ENCODE measurements at places on chromosomes 7 and 10.

DNA sequence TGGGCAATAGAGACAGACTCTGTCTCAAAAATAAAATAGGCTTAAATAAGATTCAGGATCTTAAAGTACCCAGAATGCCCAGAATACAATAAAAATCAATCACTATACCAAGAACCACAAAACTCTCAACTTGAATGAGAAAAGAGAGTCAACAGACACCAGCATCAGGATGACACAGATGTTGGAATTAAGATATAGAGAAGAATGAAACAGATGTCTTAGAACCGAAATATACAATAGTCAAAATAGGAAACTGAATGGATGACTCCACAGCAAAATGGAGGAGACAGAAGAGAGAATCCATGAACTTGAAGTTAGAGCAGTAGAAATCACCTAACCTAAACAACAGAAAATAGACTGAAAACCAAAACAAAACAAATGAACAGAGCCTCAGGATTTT, 29.6 kb downstream of the POR start:
- no peak for ATAC-seq

DNA sequence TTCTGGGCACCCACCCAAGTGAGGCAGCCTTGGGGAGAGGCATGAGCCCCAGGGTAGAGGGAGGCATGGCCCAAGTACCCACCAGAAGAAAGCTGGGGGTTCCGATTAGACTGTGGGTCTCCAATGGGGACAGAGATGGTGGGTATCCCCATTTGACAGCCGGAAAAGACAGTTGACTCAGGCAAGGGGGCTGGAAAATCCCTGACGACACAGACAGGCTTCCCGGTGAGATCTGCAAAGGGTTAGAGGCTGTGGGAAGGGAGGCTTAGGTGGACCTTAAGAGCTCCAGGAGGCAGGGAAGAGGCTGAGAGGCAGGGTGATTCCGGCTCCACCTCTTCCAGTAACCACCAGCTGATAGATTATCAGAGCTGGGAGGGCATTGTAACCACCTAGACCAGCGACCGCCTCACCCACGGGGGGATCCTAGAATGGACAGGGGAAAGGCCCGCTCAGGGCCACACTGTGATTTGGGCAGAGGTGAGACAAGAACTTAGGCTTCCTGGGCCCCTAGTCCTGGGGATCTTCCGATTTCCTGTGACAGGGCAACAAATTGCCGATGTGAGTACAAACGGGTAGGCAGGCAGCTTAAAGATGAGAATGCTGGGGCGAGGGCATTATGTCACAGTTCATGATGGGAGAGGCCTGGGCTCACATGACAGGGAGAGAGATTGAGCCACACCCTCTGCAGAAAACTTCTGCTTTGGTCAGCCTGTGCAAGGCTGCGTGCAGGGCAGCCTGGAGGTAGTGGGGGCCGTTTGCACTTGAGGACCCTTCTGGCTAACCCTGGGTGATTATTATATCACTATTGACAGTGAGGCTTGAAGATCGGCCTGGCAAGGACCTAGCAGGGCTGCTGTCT, 5.4 kb downstream of the TBATA start:
- ATAC-seq = no peak

GRCh38 chr7:6121141-6121540, 90.0 kb downstream of the ANKRD61 start:
- ATAC-seq = no peak

DNA sequence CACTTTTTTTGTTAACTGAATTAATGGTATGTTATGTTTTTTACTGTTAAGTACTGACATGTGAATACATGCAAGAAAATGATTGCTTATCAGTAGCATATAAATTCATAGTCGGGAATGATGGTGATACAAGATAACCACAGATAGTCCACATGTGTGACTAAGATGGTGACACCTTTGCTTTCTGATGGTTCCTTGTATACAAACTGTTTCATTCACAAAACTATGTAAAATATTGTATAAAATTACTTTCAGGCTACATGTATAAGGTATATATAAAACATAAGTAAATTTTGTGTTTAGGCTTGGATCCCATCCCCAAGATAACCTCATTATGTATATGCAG, 10.0 kb downstream of the CISD1 start:
- ATAC-seq = no peak

DNA sequence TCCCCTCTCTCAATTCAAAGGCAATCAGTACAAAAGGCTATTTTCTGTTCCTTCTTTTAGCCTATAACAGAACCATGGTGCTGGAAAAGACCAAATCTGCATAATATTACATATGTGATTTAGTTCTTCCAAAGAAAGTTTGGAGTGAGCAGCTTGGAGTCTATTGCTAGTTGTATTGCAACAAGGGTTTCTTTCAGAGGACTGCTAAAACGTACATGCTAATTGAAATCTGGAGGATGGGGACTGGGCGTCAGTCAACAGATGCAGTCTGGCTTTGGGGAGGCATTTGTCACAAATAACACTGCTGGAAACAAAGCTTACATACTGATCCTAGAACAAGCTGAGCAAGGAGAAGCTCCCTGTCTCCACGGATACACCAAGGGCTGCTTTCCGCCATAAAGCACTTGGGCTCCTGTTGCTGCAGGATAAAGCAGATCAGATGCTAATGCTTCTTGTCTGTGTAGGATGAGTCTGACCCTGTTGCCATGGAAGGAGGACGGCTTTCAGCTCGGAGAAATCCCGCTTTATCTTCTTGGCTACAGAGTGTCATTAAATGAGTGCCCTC, 883.5 kb downstream of the SORCS1 start:
- no peak for ATAC-seq

GRCh38 chr10:44384601-44385025, 284 bp downstream of the CXCL12 start:
- ATAC-seq = no peak

GRCh38 chr7:73703757-73704639, 15.5 kb downstream of the STX1A start:
- ATAC-seq = peak; percentile 18

DNA sequence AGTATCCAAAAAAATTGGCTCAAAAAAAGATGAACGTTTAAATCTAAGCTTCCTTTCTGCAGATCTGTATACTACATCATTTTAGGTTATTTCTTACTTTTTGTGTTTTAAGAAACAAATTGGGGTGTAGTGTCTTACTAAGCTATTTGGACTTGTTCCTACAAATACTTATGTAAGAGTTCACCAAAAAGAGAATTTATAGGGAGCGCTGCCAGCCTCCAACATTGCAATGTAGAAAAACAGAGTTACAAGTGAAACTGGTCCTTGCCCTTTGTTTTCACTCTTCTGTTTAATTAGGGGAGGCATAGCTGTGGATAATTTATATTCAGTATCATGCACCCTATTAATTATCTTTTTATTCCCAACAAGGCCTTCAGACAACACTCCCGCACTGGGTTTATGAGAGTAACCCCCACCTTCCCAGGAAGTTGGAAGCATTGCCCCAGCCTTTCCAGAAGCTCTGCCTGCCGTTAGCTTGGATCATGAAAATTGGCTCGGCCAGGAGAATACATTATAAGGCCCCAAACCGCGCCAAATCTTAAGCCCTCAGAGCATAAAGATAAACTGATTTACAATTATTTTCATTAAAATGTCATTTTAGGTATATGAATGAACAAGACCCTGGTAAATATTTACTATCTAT, 261.8 kb upstream of the KLF6 start:
- ATAC-seq = no peak

- no peak for ATAC-seq
Measured at GRCh38 chr7:2488272-2488645, 12.1 kb upstream of the GRIFIN start.

DNA sequence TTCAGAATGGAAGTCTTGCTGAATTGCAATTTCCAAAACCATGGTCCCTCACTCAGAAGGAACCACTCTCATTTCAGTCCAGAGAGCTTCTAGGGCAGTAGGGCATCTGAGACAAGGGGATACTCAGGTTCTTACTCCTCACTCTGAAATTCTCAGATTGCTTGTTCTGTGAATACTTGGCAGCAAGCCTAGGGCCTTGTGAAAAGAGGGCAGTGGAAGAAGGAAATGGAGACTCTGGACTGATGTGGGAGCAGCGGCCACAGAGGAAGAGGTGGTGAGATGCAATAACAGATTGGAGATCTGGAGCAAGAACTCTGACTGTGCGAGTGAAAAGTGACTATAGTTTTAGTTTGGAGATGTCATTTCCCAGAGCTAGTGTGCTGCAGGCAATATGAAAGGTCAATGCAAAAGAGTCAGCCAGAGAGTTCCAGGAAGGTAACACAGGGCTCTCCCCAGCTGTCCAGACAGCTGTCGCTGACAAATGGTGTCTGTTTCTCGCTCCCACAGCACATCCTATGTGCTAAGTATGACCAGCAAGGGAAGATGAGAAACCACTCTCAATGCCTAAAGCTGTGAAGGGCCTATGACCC, 291.6 kb upstream of the KIAA1217 start:
- ATAC-seq = no peak

DNA sequence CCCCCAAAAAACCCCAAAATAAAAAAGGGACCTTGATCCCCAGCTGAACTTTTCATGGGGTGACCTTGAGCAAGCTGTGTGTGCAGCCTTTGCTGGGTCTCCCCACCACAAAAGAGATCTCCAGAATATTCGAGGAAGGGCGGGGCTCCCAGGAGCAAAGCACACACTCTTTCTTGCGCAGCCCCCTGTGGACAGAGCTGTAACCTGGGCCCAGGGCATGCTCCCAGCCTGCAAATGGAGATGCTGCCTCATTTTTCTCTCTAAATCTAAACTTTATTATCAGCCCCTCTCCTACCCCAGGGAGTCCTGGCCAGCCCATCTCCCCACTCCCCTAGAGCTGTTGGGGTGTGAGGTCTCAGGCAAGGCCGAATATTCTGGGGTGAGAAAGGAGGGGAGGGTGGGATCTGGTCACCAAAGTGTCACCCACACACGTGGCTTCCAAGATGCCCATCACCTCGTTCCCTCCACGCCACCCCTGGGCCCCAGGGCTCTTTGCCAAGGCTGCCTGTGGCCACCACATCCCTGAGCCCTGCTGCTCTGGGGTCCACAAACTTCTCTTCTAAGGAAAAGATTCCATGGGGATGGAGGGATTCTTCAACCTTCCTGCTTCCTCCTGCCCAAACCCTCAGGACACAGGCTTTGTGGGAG, 1.7 kb upstream of the CALML3 start:
- no peak for ATAC-seq

GRCh38 chr7:113394856-113395255, 276.5 kb upstream of the SMIM30 start:
- no peak for ATAC-seq

DNA sequence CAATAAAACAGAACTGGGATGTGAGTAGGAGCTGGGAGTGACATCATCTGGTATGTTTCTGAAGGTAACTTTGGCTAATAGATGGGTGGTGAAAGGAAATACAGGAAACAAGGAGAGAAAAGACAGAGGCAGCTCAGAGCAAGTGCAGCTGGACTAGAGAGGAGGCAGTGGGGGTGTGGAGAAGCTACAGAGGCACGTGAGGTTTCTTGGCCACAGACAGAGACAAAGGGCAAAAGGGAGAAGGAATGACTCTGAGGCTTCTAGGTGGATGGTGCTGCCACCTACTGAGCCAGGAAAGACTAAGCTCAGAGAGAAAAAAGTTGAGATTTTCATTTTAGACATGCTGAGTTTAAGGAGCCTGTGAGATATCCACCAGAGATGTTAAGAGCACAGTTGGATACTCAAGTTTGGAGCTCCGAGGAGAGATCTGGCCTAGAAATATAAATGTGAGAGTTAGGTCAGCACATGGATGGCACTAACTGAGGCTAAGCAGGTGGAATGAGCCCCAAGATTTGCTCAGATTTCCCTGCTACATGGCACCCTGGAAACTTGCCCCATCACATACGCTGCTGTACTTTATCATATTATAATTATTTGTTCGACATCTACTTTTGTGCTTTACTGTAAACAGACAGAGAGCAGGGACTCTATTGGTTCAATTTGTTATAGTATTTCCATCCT, 293.0 kb upstream of the IMMP2L start:
- ATAC-seq = no peak

DNA sequence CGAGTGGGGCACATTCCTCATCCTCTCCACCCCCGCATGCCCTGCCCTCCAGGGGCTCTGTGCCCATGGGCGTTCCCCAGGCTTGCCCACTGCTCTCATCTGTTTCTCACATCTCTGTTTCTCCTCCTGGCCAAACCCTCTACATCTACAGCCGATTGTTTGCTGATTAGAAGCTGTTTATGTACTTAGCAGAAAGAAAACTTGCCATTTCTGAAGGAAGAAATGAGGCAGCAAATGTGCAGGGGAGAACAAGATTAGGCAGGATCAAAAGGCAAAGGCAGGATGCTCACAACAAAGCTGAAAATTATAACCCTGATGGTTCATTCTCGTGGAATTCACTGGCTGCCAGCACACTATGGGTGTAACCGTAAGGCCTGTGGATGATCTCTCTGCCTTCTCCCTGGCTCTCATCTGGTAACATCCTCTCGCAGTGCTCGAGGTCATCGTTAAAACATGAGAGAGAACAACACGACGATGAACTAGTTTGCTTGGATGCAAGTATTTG, 111.6 kb upstream of the KLF14 start:
- no peak for ATAC-seq

- no peak for ATAC-seq
Measured at GRCh38 chr10:112227331-112227987, 43.9 kb upstream of the GPAM start.

GRCh38 chr10:508726-509125, 180.7 kb downstream of the DIP2C start:
- no peak for ATAC-seq

DNA sequence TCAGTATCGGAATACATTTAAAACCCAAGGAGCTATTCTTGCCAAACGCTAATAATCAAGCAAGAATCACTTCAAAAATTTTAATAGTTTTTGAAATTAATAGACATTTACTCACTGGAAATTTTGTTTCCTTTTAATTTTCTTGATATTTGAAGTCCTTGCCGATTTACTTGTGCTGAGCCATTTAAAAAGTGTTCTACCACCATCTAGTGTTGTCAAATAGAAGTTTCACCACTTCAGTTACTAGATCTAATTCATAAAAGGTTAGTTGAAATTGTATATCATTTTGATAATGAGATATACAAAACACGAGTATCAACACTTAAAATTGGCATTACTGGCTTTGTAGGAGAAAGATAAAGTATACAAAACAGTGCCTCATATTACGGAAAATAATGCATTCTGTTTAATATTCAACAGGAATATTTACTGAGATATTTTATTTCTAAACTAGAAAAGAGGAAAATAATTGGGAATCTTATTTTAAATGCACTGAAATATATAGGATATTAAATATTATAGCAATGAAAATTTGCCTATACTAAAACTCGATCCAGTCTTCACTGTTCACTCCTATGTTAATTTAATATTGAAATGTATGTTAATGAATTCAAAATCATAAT, 664.8 kb upstream of the SEMA3D start:
- ATAC-seq = no peak

DNA sequence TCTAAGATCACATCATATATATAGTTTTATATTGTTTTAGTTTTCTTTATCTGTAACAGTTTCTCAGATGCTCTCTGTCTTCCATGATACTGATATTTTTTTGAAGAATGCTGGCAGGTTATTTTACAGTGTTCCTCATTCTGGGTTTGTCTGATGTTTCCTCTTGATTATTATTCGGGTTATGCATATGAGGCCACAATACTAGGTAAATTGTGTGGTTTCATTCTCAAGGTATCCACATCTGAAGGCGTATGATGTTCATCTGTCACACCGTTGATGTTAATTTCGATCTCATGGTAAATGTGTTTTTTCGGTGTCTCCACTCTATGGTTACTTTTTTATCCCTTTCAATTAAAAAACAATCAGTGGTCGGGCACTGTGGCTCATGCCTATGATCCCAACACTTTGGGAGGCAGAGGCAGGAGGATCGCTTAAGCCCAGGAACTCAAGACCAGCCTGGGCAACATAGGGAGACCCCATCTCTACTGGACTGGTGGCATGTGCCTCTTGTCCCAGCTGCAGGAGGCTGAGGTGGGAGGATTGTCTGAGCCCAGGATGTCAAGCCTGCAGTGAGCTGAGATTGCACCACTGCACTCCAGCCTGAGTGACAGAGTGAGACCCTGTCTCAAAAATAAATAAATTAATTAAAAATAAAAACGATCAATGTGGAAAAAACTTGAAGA, 108.9 kb downstream of the TPST1 start:
- ATAC-seq = no peak

Measured in activated CD4-positive, CD25-positive, alpha-beta regulatory T cell treated with anti-CD3 and anti-CD28 coated beads, Interleukin-2, amount 50 U/mL, for 24 hours (primary cell).